Smooth muscle cell of bladder (primary cell): ENCODE measurements at places on chromosomes 4 and X. TPM values are rescaled to one million over a fixed set of nuclear protein-coding genes. Genes with fewer than 3 reads are reported as not detected.

SLC49A3 gene
- 2.7 and 4.8 TPM in 2 replicates for total RNA-seq

MAB21L2 gene
- under 0.01 TPM in 1 of 2 replicates, not detected in the other for total RNA-seq

FAT4 gene
- 8.1 TPM in 2 replicates for total RNA-seq

ETDB gene
- not detected in 2 replicates for total RNA-seq

RAB41 gene
- not detected in 2 replicates for total RNA-seq

RGN gene
- total RNA-seq = 1.8 and 3.3 TPM in 2 replicates

TCEAL8 gene
- total RNA-seq = 119 and 133 TPM in 2 replicates

GALNT7 gene
- total RNA-seq = 18.1 and 20.7 TPM in 2 replicates

SPOCK3 gene
- 0.43 and 1.5 TPM in 2 replicates for total RNA-seq

SYP gene
- total RNA-seq = 0.14 and 0.18 TPM in 2 replicates

PCDH11X gene
- total RNA-seq = not detected in 2 replicates

GLUD2 gene
- total RNA-seq = 1.00 and 1.3 TPM in 2 replicates

ARX gene
- not detected in 2 replicates for total RNA-seq

IL9R gene
- not detected in 2 replicates for total RNA-seq

ZFYVE28 gene
- 7.4 and 9.4 TPM in 2 replicates for total RNA-seq

ADAM29 gene
- total RNA-seq = under 0.01 TPM in 1 of 2 replicates, not detected in the other

MAMLD1 gene
- 0.28 and 0.85 TPM in 2 replicates for total RNA-seq

RS1 gene
- total RNA-seq = not detected in 2 replicates

PRKG2 gene
- 4.6 and 5.7 TPM in 2 replicates for total RNA-seq

GPR34 gene
- total RNA-seq = not detected in 2 replicates

DCK gene
- total RNA-seq = 6.4 and 7.1 TPM in 2 replicates

DCHS2 gene
- under 0.01 TPM in 2 replicates for total RNA-seq

NHSL2 gene
- 0.14 and 0.28 TPM in 2 replicates for total RNA-seq
